ENCODE measurements at places on chromosomes 2 and 18.
A peak's percentile ranks its signal among the peaks of the same experiment; 100 is the strongest.

DNA sequence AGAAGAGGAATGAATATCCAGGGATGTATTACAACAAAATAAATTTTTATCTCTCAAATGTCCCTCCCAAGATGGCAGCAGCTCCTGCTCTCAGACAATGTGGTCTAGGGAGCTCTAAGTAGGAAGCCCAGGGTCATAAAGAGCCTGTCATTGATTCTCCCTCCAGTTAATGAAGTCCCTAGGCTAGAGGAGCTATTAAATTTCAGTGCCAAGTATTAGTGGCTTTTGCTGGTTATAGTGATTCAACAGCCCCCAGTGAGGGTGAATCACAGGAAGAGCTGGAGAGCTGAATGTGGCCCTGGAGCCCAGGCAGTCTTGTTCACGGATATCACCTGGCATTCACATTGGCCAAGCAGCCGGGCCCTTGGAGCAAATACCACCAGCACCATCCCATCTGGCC is 109.8 kb upstream of the YPEL5 start:
- DNase-seq, result no peak

DNA sequence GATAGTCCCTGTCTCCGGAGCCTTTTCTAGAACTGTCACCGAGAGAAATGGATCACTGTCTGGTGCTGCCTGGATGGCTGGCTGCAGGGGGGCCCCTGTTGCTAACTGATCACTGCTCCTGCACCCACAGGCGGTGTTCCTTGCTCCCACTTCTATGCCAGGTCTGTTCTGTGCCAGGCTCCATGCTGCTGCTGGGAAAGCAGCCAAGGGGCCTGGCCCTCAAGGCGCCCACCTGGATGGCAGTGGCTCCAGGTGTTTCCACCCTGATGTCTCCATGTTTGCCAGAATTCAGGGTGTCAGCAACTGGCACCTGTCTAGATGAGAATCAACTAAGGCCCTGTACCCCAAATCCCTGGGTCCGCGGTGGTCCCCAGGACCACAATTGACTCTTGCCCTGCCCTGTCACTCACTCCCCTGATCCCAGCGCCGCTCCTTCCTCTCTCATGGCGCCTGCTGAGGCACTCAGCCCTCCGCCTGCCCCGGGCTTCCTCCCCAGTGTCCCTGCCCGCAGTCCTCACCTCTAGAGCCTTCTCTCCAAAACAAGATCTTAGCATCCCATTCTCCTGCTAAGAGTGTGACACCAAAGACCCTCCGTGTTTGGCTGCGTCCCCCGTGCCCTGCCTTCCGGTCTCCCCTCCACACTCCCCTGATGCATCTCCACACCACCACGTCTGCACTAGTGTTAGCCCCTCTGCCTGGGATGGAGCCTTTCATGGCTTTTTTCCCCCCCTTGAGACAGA is 72.5 kb upstream of the OTOF start:
- no peak for DNase-seq

GRCh38 chr2:190501702-190502407 is 32.7 kb downstream of the NEMP2 start:
- DNase-seq, result no peak

DNA sequence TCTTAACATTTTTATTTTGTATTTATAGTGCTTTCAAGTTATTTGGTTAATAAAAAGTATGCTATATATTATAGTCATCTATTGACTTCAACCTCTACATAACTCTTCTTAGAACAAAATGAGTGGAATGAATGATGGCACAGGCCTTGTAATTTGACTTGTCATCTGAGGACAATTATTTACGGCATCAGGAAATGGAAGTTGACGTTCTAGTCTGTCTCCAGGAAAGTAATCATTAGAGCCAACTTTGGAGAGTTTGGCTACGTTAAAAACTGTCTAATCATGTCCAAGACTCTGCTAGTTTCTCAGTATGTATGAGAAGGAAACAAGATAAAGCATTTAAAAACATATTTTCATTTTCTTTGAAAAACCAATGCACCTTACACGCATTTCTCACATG is 353.6 kb downstream of the ARHGAP15 start:
- DNase-seq, result no peak

- DNase-seq, result no peak
Observed at GRCh38 chr2:59680863-59681262, 872.6 kb downstream of the BCL11A start.

GRCh38 chr2:227592694-227593387 is 5.9 kb upstream of the SCYGR2 start:
- DNase-seq, result no peak

DNA sequence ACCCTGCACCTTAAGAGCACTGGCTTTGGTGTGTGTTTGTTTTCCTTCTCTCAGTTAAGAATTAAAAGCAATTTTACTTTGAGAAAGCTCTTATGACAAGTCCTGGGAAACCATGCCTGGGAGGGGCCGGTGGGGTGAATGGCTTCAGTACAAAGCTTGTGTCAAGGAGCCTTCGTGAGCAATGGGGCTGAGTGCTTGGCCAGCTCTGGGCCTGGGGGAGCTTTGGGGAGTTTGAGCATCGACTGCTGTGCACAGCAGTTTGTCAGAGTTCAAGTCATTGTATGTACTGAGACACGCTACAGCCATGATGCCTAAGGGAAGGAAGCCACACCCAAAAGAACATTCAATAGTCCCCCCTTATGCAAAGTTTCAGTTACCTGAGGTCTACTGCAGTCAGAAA is 75.8 kb downstream of the ARHGEF4 start:
- DNase-seq, result no peak

GRCh38 chr18:45745817-45746461 is 22.0 kb downstream of the SLC14A1 start:
- no peak for DNase-seq

GRCh38 chr2:40265602-40266001 is 186.3 kb downstream of the SLC8A1 start:
- no peak for DNase-seq

DNA sequence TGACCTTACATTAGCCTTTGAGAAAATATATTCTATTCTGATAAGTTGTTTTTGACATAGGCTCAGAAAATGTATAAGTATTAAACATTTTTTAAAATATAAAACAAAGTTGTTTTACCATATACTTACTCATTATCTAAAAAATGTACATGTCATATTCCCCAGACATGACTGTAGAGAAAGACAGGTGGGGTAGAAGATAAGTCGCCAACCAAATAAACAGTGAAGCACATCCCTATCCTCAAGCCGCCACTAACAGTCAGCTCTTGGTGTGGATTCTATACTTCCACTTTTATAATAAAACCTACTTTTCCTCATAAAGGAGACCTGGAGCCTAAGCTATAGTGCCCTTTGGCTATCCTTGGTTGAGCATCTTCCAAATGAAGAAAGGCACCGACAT is 26.4 kb downstream of the GDF7 start:
- DNase-seq, result no peak

GRCh38 chr2:54341656-54342055 is 85.6 kb upstream of the TSPYL6 start:
- DNase-seq, result no peak

GRCh38 chr2:101047075-101047766 is 45.1 kb downstream of the RPL31 start:
- DNase-seq, result no peak

DNA sequence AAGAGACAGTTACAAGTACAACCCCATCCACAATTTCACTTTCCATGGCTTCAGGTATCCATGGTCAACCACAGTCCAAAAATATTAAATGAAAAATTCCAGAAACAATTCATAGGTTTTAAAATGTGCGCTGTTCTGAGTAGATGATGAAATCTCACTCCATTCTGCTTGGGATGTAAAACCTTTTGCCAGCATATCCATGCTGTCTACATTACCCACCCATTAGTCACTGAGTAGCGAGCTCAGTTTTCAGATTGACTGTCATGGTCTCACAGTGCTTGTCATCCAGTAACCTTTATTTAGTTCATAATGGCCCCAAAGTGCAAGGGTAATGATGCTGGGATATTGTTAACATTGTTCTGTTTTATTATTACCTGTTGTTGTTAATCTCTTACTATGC is 40.5 kb downstream of the SMAD4 start:
- no peak for DNase-seq

- DNase-seq, result no peak
Observed at GRCh38 chr2:106175086-106175850, 18.8 kb downstream of the UXS1 start.

DNA sequence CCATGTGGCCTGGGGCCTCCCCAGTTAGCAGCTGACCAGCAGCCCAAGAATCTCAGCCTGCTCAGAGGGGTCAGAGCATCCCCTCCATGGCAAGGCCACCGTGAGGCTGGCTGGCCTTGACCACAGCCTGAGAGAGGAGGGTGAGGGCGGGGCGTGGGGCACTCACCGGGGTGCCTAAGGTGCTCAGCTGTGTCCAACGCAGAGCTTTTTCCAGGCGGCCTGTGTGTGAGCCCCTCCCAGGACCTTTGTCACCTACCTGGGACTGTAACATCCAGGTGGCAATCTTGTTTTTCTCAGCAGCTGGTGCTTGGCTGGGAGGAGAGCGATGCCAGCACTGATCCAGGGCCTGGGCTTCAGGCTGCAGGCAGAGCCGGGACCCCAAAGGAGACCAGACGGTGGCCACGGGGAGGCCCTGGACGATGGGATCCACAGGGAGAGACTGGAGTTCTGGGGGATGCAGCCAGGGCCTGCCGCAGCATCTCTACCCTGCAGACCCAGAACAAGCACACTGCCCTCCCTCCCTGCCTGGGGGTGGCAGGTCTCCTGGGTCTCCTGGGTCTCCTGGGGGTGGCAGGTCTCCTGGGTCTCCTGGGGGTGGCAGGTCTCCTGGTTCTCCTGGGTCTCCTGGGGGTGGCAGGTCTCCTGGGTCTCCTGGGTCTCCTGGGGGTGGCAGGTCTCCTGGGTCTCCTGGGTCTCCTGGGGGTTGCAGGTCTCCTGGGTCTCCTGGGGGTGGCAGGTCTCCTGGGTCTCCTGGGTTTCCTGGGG is 12.3 kb downstream of the SNED1 start:
- DNase-seq, result no peak

GRCh38 chr2:84816426-84817026 is 64.4 kb downstream of the TRABD2A start:
- DNase-seq, result no peak

DNA sequence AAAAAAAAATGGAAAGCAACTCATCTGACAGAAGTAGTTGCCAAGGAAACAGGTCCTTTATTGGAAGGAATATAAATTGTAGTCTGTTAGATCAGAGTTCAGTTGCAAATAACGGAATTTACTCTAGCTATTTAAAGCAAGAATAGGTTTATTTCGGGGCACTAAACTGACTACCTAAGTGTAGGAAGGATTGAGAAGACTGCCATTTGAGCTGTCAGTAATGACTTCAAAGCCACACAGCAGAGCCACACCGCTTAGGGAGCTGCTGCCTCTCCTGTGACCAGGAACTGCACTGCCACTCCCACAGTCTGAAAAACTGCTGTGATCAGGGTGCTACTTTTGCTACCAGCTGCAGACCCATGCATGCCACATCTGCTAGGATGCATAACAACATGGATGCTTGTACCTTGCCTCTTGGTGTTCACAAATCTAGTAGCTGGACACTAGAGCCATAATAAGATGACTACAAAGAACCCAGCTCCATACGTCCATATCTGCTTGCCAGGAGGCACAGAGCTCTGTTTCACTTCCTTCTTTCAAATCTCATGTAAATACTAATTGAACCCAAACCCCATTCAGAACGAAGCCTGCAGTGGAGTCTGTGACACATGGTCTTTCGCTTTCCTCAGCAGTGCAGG is 2.2 kb downstream of the DSG2 start:
- no peak for DNase-seq

DNA sequence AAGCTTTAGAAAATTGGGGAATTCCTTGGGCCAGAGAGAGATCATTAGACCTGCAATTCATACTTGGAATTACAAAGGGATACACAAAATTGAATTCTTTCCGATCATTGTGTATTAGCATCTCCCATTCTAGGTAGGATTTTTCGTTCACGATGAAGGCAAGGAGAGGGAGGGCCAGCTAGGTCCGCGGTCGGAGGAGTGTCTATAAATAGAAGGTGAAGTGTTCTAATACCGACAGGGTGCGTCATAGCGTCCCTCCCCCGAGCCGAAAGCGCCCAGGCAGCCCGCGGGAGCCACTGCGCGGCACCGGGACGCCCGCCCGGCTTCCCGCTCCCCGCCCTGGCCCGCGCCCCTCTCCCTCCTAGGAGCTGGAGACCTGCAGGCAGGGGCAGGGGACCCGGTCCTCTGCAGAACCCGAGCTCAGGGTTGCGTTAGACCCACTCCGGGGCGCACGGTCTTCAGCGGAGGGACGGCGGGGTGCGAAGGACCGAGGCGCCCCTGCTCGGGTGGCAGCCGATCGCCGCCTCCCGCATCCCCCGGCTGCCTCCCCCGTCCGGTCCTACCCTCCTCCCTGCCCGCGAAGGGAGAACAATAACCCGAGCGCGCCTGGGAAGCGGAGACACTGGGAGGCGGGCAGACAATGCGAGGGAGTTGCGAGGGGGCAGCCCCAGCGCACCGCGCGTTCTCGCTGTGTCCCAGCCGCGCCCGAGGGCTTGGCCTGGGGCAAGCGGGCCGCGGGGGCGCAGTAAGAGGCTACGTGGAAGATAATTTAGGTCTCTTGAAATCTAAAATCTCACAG is 114.2 kb upstream of the SERTAD2 start:
- peak; percentile 62 for DNase-seq

DNA sequence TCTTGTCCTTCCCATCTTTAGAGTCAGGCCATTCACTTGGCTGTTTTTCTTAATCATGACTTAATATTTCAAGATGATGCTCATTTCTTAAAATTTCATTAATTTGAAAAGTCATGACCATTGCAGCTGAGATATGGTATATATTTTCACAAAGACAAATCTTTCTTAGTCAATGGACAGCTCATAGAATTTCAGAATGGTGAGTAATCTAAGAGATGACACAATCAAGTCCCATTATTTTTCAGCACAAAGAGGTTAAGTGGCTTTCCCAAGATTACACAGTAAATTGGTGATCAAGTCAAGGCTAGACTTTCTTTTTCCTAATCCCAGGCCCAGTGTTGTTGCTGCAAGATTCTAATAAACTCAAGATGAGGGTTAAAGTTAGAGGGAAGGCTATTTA is 34.4 kb upstream of the NT5C1B start:
- no peak for DNase-seq

DNA sequence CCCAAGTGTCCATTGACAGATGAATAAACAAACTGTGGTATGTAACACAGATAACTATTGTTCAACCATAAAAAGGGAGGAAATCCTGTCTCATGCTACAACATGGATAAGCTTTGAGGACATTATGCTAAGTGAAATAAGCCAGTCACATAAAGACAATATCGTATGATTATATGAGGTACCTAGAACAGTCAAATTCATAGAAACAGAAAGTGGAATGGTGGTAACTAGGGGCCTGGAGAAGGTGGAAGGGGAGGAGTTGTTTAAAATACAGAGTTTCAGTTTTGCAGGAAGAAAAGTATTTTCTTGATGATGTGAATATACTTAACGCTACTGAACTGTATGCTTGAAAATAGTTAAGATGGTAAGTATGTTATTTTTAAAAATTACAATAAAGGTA is 304.6 kb upstream of the CXCR4 start:
- no peak for DNase-seq

DNA sequence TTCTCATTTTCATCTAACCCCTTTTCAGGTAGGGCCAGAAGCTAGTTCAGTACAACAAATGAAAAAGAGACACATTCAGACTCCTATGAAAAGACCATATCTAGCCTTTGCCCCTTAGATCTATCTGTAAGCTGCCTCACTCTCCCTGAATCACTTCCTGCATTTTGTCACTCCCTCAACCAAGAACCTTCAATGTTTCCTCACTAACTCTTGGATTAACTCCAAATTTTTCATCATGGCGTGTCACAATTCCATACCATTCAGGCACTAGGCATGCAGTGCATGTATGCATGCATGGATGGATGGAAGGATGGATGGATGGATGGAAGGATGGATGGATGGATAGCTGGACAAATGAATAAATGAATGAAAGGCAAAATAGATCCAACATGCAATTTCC is 356.9 kb downstream of the TNS1 start:
- no peak for DNase-seq

All from stimulated activated CD8-positive, alpha-beta memory T cell treated with anti-CD3 and anti-CD28 coated beads, Interleukin-4, amount 100 ng/mL, for 1 hour (primary cell).